ENCODE measurements at places on chromosomes 6 and 20.

- no peak for DNase-seq
Observed at GRCh38 chr6:125994670-125995488, 8.5 kb downstream of the TRMT11 start.

DNA sequence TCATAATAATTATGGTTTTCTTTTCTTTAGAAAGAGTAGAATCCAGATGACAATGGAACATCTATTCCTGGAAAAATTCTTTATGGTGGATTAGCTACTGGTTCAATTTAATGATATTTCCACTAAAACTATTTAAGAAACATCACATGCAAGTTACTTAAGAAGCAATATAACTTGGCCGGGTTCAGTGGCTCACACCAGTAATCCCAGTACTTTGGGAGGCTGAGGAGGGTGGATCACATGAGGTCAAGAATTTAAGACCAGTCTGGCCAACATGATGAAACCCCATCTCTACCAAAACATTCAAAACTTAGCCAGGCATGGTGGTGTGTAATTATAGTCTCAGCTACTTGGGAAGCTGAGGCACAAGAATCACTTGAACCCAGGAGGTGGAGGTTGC lies 65.9 kb upstream of the SMLR1 start:
- no peak for DNase-seq

DNA sequence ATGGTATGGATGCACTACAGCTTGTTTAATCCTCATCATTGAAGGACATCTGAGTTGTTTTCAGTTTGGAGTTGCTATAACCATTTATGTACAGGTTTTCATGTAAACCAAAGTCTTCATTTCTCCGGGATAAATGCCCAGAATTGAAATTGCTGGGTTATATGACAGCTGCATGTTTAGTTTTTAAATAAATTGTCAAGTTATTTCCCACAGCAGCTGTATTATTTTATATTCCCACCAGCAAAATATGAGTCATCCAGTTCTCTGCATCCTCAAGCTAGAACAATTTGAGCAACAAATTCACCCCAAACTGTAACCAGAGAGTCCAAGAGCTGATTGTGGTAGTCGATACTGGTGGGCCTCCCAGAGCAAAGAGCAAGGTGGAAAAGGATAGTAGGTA lies 161.0 kb upstream of the PRND start:
- no peak for DNase-seq

DNA sequence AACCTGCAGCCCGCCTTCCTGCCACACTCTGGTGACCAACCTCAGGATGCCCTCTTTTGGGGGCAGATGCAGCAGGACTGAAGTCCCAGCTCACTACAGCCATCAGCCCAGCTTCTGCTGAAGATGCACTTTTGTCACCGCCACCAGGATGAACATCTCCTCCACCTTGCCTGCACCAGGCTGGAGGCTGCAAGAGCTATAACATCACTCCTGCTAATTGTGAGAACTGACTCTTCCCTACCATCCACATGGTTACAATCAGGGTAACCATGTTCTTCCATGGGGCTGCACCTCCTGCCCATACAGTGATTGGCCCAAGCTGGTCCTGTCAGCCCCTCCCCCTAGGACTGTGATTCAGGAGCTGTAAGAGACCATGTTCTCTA lies 2.0 kb upstream of the ACTL10 start:
- DNase-seq, result peak; percentile 5

DNA sequence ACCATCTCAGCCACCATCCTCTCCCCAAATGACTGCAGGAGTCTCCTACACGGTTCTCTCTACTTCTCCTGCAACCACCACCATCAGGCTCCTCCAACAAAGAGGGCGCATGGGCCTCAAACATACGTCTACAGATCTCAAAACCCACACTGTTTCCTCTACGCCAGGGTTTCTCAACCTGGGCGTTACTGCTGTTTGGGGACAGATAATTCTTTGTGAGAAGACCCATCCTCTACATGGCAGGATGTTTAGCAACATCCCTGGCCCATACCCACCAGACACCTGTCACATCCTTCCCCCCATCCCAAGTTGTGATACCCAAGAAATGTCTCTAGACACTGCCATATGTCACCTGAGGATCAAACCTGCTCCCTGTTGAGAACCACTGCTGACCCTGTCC lies 45.0 kb downstream of the ELMO2 start:
- peak; percentile 39 for DNase-seq

DNA sequence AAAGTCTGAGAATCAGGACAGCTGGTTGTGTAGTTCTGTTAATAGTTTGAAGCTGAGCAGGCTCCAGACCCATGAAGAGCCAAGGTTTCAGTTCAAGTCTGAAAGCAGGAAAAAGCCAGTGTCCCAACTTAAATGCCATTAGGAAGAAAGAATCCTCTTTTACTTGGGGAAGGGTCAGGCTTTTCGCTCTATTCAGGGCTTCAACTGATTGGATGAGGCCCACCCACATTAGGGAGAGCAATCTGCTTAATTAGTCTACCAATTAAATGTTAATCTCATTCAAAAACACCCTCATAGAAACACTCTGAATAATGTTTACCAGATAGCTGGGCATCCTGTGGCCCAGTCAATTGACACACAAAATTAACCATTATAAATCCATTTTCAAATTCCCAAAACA lies 462.2 kb downstream of the EPM2A start:
- DNase-seq, result no peak

DNA sequence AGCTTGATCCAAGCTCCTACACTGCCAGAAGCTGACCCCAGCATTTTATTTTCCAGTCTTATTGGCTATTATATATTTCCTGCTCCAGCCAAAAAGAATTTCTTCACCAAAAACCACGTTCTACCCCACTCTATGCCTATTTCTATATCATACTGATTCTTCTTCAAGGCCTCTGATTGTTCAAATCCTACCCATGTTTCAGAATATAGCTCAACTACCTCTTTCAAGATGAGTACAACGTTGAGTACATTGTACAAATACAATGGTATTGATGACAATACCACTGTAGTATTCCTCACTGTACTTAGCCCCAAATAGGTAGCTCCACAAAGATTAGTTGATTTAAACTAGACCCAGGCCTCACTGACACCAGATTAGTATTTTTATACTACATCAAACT lies 31.0 kb downstream of the ASCC3 start:
- no peak for DNase-seq

DNA sequence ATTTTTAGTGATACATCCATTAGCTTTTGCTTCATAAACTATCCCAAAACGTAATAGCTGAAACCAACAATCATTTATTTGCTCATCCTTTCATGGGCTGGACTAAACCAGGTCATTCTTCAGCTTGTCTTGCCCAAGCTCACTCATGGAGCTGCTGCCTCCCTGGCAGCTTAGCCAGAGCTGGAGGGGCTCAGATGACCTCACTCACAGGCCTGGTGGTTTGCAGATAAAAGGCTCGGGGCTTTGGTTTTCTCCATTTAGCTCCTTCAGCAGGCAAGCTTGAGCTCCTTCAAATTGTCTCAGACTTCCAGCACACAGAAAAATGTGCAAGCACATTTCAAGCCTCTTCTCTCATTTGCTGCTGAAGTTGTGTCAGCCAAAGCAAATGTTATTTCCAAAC lies 139.1 kb downstream of the BTBD3 start:
- no peak for DNase-seq

DNA sequence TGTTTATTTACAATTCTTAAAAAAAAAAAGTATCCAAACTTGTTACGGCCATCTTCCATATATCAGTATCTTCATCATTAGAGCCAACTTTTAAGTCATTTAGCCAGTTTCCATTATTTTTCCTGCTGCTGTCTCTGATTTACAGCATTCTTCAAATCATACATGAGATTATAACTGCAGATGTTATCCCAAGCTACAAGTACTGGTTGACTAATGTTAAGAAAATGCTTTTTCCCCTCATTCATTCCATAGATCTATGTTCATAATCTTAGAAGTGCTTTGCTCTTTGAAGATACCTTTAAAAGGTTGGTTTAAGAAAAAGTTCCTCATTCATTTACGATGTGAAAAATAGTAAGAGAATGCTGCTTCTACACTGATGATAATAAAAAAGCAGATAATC lies 158.7 kb downstream of the RNGTT start:
- no peak for DNase-seq

DNA sequence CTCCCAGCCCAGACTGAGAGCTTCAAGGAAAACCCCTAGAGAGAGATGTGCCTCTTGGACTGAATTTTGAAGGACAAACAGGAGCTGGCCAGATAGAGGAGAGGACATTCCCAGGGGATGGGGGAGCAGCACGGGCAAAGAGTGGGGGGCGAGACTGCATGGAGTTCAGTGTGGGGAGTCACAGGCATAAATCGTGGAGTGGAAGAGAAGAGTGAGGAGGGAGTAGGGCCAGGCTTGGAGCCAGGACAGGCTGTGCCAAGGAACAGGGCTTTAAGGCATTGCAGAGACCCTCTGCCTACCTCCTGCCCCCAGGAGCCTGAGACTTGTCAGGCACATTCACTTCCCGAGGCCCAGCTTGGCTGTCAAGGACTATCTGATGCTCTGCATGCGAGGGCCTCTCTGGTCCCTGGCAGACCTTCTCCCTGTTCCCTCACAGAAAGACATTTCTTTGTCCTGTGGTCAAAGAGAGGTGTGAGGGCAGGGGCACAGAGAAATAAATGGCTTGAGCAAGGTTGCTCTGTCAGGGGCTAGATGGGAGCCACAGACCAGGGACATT lies 5.2 kb upstream of the SLC22A7 start:
- DNase-seq, result no peak

- no peak for DNase-seq
Observed at GRCh38 chr6:134667111-134667510, 282.8 kb downstream of the ALDH8A1 start.

DNA sequence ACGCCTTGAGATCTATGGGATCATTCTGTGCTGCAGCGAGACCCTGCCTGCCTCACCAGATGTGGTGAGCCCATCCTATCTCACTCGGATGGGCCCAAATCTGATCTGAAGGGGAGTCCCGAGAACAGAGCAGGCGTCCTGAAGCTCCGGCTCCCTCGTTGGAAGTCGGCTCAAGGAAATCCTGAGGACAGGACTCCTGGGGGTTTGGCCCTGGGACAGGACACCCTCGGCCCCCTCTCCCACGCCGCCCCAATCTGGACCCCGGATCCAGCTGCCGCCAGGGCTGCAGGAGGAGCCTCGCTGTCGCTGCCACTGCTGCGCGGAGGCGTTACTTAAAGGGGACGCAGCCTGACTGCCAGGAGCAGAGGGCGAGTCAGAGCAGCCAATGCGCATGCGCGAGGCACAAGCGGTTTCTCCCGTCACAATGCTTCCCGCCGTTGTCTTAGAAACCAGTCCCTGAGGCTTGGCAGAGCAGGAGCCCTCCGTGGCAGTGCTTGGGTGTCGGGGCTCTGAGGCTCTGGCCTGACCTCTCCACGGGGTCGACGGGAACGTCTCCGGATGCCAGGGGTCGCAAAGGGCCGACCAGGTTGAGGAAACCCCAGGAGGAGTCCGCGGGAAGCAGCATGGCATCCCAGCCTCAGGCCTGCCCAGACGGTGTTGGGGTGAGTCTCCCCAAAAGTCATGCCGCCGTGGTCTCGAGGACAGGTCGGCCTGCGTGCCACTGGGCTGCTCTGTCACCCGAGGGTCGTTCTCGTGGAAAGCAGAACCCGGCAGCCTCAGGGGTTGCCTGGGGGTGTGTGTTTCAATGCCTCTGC lies 1567.8 kb upstream of the DEFB115 start:
- no peak for DNase-seq

- no peak for DNase-seq
Observed at GRCh38 chr6:1952740-1953360, 292.6 kb downstream of the GMDS start.

GRCh38 chr6:20028143-20028542 lies 184.1 kb downstream of the MBOAT1 start:
- no peak for DNase-seq

DNA sequence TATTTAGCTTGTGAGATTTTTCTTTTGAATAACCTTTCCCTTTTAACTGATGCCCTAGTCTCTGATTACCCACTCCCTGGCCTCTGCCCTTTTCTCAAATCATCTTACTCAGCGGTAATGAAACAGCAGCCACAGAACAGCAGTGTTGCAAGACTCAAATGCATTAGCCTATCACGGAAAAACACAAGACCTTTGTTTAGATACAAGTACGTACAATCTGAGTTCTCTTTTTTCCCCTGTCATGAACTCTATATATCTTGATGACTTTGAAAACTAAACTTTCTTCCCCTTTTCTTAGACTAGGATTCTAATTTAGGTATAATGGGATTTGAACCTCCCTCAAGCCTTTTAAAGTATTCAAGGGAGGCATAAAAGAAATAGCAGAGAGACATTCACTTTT lies 1034.9 kb downstream of the EYS start:
- peak; percentile 98 for DNase-seq

GRCh38 chr6:6058054-6058444 lies 51.3 kb upstream of the NRN1 start:
- DNase-seq, result no peak

- no peak for DNase-seq
Observed at GRCh38 chr6:41353333-41353732, 17.9 kb downstream of the NCR2 start.

DNA sequence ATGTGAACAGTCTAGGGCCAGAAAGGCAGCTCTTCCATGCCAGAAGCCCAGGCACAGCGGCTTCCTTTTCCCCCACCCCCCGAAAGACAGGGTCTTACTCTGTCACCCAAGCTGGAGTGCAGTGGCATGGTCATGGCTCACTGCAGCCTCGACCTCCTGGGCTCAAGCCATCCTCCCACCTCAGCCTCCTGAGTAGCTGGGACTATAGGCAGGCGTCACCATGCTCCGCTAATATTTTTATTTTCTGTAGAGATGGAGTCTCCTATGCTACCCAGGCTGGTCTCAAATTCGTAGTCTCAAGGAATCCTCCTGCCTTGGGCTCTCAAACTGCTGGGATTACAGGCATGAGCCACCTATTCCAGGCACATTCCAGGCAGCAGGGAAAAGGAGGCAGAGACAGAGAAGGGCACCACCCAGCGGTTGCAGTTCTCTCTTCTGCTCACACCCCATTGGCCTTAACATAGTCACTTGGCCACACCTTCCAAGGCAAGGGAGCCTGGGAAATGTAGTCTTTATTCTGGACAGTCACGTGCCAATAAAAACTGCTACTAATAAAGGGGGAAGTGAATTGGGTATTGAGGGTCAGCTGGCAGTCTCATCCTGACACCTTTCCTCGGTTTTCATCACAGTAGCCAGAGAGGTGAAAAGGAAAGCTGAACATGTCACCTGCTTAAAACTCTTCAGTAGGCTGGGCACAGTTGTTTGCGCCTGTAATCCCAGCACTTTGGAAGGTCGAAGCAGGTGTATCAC lies 205.9 kb downstream of the ZMYND8 start:
- peak; percentile 36 for DNase-seq

GRCh38 chr20:35398660-35399144 lies 13.1 kb downstream of the UQCC1 start:
- DNase-seq, result no peak
